ENCODE measurements at places on chromosomes 2 and 18.

- no peak for DNase-seq
These were observed 61.9 kb upstream of the SH3RF3 start for GRCh38 chr2:109066917-109067597.

DNA sequence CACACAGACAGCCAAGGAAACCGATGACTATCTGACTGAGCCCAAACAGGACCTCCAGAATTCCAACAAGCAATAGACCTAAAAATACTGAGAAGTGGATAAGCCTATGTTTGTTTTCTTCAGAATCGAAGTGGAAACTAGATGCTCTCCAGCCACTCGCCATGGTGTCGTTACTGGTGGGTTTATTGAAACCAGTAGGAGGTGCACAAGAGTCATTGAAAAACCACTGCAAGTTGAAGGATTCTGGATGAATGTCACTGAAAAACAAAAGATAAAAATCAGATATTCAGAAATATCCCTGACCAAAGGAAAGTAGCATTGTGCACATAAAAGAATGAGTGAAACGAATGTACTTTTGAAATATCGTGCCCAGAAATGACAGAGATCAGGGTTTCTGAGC lies 15.3 kb downstream of the TM4SF20 start:
- DNase-seq: no peak

GRCh38 chr18:75582406-75582821 lies 154.9 kb upstream of the SMIM21 start:
- DNase-seq: peak; percentile 71

DNA sequence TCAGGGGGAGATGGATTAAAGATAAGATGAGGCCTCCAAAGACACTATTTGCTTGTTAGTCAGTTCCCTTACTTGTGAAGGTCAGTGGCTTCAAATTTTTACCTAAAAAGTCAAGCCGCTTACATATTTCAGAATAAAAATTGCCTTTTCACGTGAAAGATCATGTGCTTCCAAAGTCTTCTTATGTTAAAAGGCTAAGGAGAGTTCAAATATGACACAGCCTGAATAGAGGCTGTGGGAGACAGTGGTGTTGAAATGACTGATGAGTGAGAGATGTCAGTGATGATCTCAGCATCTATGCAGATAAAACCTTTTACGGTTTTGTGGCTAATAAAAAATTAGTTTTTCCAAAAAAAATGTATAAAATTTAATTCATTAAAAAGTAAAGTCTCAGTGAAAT lies 40.5 kb downstream of the UPP2 start:
- no peak for DNase-seq
